IMR-90 (cell line): ENCODE measurements at places on chromosomes 6 and 20. TPM values are rescaled to one million over a fixed set of nuclear protein-coding genes. Genes with fewer than 3 reads are reported as not detected.

DNA sequence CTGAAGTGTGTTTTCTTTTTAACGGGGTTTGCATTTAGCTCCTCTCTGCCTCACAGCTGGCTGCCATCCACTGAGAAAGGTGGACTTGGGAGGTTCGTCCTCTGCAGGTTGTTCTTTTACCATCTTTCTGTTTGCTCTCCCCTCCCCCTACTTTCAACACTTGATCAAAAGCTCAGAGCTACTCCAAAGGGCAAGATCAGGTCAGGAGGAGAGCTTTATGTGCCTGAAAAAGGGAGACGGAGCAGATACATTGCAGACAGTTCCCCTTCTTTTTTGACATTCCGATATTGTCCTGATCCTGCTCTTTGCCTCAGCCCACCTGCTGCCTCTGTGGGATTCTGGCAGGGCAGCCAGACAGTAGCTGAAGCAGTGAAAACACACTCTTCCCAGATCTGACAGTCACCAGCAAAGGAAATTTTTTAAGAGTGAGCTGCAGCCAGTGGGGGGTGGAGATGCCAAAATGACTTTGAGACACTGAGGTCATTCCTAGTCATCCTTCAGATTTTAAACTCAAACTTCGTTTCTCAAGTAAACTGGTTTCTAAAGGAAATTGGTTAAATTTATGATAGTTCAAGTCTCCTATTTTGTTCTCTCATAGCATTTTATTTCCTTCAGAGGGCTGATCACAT lies 26.5 kb downstream of the SMLR1 start:
- peak; percentile 73 for DNase-seq

DNA sequence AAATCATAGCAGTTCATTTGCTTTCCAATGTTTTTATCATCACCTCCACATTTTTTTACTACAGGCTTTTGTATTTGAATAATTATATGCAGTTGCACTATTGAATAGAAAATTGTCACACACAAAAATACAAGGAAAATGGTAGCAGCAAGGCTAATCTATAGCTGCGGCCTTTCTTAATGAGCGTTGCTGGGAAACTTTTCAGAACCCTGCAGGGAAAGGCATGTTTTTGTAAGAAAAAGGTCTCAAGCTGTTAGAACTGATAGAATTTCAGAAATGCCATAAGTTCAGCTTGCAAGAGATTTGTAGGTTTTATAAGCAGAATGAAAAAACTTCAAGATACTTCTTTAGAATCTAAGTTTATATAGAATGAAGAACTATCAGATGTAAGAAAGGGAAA lies 535.8 kb downstream of the LMBRD1 start:
- no peak for DNase-seq

DNA sequence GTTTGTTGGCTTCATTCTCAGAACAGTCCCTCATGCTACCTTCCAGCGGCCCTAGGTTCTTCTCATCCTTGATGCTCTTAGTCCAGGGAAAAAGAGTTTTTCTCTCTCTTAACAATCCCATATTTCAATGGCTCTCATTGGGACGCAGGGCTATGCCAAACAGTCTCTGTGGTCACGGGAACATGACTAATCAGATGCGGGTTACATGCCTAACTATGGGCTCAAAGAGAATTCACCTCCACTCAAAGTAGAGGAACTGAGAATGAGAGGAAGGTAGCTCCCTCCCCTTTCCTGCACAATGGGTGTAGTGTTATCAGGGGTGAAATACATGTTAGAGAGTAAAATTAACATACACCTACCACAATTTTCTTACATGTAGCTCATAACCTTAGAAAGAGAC lies 18.1 kb upstream of the ATRN start:
- DNase-seq, result no peak

DNA sequence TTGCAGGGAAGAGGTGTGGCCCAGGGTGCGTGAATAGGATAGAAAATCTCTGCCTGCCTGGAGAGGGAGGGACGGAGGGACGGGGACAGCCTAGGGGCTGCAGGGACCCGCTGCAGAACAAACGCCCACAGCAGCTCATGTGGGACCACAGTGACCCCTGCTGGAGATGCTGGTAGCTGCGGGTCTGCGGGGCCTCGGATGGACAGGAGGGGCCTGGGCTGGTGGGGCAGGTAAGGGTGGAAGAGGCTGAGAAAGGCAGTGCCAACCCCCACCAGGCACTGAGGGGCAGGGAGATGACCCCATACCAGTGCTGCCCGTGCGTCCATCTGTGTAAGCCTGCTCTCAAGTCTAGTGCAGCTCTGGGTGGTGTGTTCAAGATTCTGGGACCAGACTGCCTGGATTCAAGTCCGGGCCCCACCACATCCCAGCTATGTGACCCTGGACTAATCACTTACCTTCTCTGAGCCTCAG lies 39.4 kb downstream of the KIAA1755 start:
- DNase-seq, result peak; percentile 52

DNA sequence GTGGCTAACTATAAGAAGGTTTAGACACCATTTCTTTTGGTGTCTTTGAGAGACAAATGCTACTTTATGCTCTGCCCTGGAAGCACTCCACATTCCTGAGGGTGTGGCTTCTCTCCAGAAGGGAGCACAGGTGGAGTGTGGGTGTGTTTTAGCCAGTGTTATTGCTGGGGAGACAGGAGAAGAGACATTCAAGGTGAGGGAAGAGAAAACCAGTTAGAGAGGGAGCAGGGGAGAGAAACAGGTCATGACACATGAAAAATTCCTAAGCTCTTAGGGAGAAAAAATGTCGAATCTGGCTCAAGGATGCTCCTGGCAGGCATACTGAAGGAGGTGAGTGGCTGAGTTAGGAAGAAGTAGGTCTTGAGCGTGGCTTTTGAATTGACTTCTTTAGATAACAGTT lies 292.8 kb downstream of the CLIC5 start:
- no peak for DNase-seq

DNA sequence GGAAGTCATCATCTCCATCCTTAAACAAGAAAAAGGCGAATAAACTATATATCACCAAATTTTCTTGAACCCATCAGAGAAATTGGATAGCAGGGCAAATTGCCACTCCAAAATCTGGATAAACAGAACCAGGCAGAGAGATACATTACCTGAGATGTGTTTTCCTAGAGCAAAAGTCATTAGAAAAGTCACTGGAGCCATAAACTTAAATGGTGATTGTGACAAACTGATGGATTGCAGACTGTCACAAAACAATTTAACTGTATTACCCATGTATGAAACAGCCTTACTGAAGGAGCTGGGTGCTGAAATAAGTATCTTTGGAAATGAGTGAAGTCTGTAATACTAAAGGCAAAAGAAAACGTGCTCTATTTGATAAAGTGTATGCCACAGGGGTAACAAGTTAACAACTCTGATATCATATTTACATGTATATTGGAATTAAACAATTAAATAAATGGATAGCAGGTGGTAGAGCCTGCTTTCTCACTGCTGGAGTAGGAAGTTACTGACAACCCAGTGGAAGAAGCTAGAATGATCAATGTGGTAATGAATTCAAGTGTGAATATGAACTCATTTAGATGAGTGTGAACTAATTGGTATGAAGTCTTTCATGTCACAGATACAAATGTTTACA lies 186.9 kb downstream of the LMBRD1 start:
- no peak for DNase-seq

DNA sequence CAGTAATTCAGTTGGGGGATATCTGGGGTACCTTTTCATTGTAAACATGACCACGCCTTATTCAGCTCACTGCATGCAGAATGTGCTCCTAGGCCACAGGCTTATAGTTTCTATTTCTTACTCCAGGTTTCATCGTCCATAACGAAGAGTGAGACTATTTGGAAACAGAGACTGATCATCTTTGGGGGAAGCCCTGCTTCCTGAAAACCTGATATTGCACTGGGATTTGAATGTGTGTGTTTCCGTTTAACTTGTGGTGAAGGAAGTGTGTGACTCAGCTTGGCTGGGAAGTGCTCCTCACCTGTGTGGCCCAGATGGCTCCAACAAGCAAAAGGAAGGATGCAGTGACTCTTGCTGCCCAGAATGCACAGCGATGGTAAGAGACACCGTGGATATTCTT lies 19.6 kb upstream of the LTV1 start:
- DNase-seq, result peak; percentile 33

DNA sequence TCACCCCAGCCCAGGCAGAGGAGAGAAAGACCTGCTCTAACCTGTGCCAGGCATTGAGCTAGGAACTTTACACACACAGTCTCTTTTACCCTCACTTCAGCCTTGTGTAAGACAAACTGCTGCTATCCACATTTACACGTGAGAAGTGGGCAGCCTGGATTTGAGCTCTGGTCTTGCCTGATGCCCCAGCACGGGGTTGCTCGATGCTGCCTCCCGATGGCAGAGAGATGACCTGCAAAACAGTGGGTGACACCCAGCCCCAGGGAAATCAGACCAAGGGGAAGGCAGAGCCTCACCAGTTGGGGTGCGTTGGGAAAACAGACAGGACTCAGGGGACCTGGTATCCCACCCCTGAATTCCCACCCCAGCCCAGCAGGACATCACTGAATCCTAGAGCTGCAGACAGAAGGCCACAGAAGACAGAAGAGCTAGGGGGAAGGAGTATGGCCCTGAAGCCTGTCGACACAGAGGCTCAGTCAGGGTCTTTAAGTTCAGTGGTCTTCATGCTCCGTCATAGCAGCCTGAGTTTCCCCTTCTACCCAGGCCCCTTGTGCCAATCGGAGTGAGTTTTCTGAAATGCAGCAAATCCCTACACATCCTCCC lies 990 bp downstream of the BPI start:
- peak; percentile 38 for DNase-seq

GRCh38 chr6:156427345-156427744 lies 349.8 kb upstream of the ARID1B start:
- peak; percentile 91 for DNase-seq

DNA sequence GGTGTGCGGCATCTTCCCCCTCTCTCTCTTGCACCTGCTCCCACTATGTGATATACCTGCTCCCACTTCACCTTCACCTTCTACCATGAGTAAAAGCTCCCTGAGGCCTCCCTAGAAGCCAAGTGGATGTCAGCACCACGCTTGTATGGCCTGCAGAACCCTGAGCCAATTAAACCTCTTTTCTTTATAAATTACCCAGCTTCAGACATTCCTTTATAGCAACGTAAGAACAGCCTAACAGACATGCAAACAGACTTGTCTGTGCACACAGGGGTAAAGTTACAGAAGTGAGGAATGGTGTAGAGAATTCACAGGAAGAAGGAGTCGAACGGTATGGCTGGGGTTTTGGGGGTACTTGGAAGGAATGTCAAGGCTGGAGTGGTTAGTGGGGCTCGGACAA lies 14.8 kb upstream of the TGM2 start:
- DNase-seq, result peak; percentile 40

GRCh38 chr6:145863988-145864616 lies 49.5 kb upstream of the FBXO30 start:
- DNase-seq, result no peak

DNA sequence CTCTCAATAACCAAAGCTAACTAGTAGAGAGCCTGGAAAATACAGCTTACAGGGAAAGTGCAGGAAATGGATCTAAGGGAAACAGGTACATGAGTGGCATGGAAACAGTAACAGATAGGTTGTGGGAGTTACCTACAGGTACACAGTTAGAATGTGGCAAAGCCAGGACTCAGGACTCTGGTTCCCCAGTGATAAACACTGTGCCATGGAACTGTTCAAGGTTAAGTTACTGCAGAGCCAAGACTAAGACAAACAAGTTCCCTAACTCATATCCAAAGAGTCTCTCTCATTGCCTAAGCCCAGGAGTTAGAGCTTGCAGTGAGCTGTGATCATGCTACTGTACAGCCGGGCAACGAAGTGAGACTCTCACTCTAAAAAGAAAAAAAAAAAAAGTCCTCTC lies 6.6 kb downstream of the MED20 start:
- DNase-seq, result no peak

GRCh38 chr20:9062066-9062465 lies 6.8 kb upstream of the PLCB4 start:
- no peak for DNase-seq

SOX18 gene
- total RNA-seq, result not detected in 2 replicates

BPIFB1 gene
- total RNA-seq, result not detected in 2 replicates

CAGE1 gene
- total RNA-seq, result under 0.01 TPM in 1 of 2 replicates, not detected in the other

TRDN gene
- not detected in 2 replicates for total RNA-seq

PSMB9 gene
- total RNA-seq, result 8.3 and 9.0 TPM in 2 replicates

PRR18 gene
- total RNA-seq, result not detected in 2 replicates

HEY2 gene
- not detected in 2 replicates for total RNA-seq

SLC22A23 gene
- total RNA-seq, result 0.56 and 0.72 TPM in 2 replicates

TRIM10 gene
- not detected in 2 replicates for total RNA-seq

CAP2 gene
- 14.5 and 16.1 TPM in 2 replicates for total RNA-seq

CFB gene
- 1.4 and 1.8 TPM in 2 replicates for total RNA-seq

SIRPB1 gene
- total RNA-seq, result 0.56 and 0.90 TPM in 2 replicates
